Fibroblast of skin of abdomen (primary cell): ENCODE measurements at places on chromosomes 6 and 20.

DNA sequence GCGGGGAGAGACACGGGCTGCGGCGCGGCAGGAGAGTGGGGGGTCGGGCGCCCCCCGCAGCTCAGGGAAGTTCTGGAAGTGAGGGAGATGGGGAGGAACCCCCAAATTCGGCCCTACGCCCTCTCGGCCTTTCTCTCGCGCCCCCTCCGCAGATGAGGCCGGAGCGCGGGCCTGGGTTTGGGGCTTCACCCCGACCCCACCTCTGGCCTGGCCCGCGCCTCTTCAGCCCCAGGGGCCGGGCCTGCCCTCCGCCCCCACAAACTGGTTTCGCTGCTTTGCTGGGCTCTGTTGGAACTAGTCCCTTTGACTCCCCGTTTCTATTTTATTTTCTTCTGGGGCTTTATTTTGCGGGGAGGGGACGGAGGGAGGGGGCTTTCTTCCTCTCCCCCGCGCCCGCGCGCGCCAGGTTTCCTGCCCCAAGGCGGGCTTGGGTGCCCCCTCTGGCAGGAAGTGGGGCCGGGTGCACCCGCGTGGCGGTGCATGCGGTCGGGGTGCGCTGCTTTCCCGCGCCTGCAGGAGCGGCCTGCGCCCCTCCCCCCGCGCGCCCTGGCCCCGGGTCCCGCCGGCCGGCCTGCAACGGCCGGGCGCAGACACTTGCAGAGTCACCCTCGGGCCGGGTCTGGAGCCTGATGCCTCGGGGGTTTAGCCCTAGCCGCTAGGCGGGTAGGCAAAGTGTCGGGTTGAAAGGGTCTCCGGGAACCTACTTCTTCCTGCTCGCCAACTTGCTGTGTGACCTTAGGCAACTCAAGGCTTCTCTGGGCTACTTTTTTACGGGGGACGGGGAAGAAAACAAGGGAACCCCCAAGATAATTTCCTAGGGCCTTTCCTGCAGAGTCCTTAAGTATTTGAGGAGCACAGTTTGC lies 1.3 kb downstream of the HMGA1 start:
- peak; percentile 56 for DNase-seq

GRCh38 chr20:1085492-1086276 lies 32.7 kb upstream of the PSMF1 start:
- DNase-seq = no peak

- peak; percentile 91 for DNase-seq
These were observed 940 bp upstream of the ADRM1 start for GRCh38 chr20:62301773-62302340.

GRCh38 chr20:24816907-24817306 lies 132.2 kb upstream of the CST7 start:
- no peak for DNase-seq

GRCh38 chr20:4053071-4053919 lies 37.9 kb upstream of the RNF24 start:
- peak; percentile 81 for DNase-seq

- DNase-seq = peak; percentile 74
These were observed 148.2 kb downstream of the LAMA2 start for GRCh38 chr6:129031051-129031599.

DNA sequence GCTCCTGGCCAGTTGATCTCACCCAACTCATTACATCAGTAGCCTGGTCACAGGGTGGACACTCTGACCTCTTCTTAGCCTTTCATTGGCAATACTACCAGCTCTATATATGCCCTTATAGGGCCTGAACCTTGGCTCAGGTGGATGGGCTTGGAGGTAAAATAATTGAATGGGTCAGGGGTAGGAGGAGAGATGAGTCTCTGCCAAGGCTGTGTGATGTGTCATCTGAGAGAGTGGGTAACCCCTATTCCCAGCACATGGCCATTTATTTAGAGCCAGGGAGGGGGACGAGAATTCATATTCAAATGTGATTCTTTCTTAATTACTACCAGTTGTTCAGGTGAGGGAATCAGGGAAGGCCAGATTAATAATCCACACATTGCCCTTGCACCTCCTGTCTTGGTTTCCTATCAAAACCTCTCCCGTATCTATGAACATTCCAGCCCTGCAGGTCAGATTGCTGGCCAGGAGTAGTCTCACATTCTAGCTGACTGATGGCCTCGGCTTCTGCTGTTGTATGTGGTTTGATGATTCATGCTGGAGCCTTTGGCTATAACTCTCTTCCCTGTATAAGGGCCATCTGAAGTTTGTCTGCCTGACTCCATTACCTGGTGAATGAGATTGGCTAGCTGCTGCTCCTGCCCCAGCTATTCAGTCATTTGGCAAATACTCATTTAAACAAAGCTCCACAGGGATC lies 13.4 kb downstream of the C20orf173 start:
- DNase-seq = peak; percentile 83

- DNase-seq = peak; percentile 31
These were observed 256.9 kb upstream of the SASH1 start for GRCh38 chr6:148085631-148086331.

DNA sequence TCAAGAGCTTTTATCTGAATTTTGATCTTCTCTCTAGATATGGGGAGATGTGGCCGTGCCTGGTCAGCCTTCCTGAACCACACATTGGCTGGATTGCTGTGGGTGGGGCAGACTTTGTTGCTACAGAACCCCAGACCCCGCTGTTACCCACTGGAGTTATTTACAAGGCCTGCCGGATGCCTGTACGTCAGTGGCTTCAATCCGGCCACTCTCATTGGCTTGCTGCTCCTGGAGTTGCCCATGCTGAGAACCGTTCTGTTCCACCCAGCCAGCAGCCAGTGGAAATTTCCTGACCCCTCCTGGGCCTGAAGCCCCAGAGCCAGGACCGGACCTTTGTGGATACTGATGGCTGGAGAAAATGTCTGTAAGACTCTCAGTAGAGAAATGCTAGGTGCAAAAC lies 101.9 kb downstream of the TFAP2C start:
- no peak for DNase-seq

DNA sequence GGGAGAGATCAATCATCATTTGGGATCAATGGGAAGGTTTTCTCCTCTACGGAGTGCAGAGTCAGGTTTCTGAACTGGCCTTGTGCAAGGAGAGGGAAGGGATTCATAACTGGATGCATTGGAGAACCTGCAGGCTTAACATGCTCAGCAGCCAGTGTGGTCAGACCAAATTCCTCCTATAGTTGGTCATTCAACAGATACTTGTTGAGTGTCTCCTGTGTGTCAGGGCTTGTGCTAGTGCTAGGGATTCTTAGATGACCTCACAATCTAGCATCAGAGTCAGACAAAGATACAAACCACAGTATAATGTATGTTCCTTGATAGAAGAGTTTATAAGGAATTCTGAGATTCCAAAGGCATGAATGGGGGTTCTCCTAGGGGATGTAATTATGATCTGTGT lies 23.9 kb downstream of the RALY start:
- peak; percentile 96 for DNase-seq

DNA sequence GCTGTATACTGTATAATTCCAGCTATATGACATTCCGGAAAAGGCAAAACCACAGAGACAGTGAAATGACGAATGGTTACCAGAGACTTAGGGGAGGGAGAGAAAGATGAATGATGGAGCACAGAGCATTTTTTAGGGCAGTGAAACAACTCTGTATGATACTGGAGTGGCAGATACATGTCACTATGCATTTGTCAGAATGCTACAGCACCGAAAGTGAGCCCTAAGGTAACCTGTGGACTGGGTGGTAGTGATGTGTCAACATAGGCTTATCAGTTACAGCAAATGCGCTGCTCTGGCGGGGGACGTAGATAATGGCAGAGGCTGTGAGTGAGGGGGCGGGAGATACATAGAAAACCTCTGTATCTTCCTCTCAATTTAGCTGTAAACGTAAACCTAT lies 201.3 kb upstream of the SSTR4 start:
- DNase-seq = peak; percentile 65

GRCh38 chr6:9647071-9647445 lies 767.8 kb downstream of the TFAP2A start:
- DNase-seq = no peak
